ENCODE measurements at places on chromosomes 4 and X. TPM values are rescaled to one million over a fixed set of nuclear protein-coding genes. Genes with fewer than 3 reads are reported as not detected.

The AFP gene
- polyA plus RNA-seq: 0.24 TPM

The TEX13B gene
- not detected for polyA plus RNA-seq

GRCh38 chrX:39808471-39808917 is 289.3 kb downstream of the BCOR start:
- no peak for DNase-seq

- no peak for DNase-seq
Measured at GRCh38 chr4:22363036-22363435, 152.8 kb downstream of the ADGRA3 start.

All from right lung (tissue), 10 donors.